ENCODE measurements at places on chromosomes 12 and 14.
A peak's percentile ranks its signal among the peaks of the same experiment; 100 is the strongest.

DNA sequence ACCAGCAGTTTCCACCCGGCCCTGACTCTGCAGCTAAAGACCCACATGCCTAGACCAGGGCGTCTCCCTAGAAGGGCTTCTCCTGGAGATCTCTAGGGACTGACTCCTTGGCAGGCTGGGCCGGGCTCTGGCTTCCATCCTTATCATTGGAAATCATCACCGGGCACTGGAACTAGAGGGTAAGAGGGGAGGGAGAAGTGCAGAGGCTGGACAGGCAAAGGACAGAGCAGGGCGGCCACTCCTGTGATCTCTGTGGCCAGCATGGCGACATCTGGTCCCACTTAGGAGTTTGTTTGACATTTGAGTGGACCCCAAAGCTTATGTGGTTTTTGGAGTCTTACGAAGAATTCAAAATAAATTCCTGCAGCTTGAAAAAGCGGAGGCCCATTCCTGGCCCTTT, 7.1 kb downstream of the LTBP2 start:
- DNase-seq: no peak

GRCh38 chr14:72609205-72609916, 284.5 kb downstream of the DPF3 start:
- DNase-seq: peak; percentile 16

- peak; percentile 70 for DNase-seq
Observed at GRCh38 chr12:45730348-45731189, 1.1 kb downstream of the ARID2 start.

GRCh38 chr14:78278464-78279250, 108.5 kb downstream of the NRXN3 start:
- DNase-seq: no peak

DNA sequence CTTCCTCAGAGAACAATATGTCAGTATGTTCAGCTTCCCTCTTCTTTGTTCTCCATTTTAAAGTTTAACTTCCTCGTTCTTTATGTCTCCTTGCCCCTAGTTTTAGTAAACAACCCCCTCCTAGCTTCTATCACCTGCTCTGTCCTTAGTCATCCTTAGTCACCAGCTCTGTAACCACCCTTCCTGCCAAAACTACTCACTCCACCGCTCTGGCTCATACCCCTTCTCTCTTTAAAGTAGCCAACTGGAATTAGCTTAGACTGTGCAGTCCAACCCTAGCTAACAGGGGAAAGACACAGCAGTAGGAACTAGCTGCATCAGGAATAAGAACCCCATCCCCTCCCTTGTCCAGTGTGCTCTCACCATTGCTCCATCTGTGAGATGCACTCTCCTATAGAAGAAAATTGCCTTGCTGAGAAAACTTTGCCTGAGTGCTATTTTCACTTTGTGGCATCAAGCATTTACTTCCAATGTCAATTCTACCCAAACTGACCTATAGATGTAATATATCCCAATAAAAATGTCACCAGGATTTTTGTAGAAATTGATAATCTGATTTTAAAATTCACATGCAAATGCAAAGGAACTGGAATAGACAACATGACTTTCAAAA, 603.2 kb downstream of the C12orf50 start:
- DNase-seq: no peak

DNA sequence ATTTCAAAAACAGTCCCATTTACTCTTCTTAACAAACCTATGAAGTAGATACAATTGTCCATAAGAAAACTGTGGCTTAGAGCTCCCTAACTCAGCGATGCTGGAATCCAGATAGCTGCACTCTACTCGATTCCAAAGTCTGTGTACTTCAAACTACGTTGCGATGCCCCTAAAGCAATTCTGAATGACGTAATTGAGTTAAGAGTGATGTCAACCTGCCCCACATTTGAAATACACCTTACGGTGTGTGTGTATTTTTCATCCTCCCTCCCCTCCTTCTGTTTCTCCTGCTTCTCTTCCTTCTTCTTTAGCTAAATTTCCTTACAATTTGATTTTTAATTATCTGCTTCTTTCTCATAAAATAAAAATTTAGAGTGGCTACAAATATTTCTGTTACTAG, 31.9 kb upstream of the RAP1B start:
- DNase-seq: no peak

DNA sequence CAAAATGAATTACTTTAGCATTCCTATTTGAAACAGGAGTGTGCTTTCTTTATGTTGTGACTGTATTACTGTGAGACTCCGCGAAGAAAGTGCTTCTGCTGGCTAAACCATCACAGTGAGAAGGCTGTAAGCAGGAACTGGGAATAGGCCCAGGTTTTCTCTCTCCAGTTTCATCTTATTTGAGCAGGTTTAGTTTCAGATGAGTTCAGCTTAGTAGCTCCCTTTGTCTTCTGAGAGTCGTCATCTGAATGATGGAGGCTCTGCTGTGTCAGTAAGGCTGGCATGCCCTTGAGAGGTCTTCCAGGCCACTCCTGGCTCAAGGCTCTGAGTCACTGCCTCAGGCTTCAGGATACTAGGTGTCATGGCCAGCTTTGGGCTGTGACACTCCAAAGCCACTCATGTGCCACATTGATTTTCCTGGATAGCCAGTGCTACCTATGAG, 205.6 kb upstream of the RGS6 start:
- DNase-seq: no peak

DNA sequence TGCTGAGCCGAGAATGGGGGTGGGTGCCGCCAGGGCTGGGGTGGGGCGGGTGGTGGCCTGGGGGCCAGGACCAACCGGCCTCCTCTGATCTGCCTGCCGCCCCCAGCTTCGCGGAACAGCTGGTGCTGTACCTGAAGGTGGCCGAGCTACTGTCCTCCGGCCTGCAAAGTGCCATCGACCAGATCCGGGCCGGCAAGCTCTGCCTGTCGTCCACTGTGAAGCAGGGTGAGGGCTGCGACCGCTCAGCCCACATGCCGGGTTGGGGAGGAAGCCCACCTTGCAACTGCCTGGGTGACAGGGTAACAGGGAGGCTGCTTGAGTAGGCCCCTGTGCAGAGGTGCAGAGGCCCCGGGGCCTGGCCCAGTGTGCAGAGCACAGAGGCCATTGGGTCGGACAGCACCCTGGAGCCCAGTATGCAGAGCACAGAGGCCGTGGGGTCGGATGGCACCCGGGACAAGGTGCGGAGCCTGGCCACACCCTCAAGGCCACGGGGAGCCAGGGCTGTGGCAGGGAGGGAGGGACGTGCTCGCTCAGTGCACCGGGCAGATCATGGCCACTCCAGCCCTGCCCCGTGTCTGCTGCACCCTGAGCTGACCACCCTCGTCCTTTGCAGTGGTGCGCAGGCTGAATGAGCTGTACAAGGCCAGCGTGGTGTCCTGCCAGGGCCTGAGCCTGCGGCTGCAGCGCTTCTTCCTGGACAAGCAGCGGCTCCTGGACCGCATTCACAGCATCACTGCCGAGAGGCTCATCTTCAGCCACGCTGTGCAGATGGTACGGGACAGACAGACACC, 9.5 kb upstream of the PUS1 start:
- DNase-seq: no peak

DNA sequence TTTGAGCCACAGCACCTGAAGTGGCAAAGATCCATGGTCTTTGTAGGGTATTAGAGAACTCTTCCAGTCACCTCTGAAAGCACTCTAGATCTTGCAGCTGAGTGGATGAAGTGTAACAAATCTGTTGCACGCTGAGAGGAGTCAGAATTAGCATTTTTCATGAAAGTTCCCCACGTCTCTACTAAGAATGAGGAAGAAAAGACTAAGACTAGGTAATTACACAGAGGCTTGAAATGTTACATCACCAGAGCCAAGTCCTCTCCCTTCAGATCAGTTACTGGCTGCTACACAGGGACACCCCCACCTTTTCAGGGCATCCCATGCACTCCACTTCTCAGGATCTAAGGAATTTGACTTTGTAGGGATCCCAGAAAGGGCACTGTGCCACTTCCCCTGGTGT, 98.6 kb upstream of the FKBP4 start:
- DNase-seq: no peak

- no peak for DNase-seq
Observed at GRCh38 chr12:20411345-20411744, 43.0 kb downstream of the PDE3A start.

DNA sequence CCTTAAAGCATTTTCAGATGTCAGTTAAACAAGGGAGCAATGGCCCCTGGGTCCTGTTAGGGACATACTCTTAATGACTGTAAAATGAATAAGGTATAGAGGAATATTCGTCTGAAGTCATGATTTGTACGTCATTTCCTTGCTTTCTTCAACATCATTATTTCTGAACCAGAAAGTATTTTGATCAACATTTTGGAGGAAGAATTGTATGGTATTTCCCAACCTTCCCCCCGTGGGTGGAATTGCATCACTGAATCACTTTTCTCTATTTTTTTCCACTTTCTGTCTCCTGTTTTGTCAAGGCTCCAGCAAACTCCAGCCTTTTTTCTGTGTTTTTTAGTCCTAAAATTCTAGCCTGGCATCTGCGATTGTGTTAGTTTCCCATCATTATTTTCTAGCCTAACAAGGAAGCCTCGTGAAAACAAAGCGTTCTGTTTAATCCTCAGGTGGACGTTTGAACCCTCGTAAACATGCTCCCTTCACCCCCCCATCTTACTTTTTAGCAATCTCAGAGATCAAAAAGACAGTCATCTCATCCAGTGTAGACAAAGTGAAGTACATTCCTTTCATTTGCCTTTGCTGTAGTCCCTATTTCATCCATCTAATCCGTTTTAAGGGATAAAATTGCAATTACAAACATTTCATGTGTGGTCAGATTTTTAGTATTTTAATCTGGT, 62.3 kb downstream of the ETV6 start:
- no peak for DNase-seq

- no peak for DNase-seq
Observed at GRCh38 chr14:99809360-99809759, 16.1 kb downstream of the EML1 start.

DNA sequence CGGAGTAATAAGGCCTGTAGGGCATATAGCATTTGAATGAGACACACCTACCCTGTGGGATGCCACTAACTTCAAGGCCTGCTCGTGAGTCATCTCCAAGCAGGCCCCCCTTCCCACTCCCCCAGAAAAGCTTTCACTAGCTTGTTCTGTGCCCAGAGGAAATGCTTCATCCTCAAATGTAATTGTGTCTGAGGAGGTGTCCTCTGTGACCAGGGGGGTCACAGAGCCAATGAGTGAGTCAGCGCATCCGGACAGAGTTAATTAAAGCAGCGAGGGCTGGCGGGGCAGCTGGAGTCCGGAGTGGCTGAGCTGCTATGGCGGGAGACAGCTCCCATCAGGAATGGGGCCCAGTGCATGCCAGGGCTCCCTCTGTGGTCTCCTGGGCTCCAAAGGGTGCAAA, 27.0 kb upstream of the ESRRB start:
- no peak for DNase-seq

- DNase-seq: no peak
Observed at GRCh38 chr14:104140213-104140462, 1.8 kb downstream of the KIF26A start.

DNA sequence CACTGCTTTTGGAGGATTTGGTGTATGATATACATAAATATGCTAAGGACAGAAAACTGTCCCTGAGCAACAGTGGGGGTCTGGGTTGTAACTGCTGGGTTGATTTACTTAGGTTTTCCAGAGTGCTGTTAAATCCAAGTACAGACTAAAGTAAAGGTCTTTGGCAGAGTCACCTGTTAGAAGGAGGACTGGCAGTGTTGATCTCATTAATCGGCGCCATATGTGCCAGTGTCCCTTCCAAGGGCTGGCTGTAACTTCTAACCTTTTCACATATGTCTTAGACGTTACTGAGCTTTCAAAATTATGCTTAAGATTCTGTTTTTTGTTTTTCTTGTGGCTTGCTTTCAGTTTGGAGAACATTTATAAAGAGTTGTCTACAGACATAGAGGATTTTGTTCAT, 5.1 kb downstream of the UNG start:
- DNase-seq: no peak

- no peak for DNase-seq
Observed at GRCh38 chr14:73234029-73234428, 3.3 kb upstream of the PAPLN start.

DNA sequence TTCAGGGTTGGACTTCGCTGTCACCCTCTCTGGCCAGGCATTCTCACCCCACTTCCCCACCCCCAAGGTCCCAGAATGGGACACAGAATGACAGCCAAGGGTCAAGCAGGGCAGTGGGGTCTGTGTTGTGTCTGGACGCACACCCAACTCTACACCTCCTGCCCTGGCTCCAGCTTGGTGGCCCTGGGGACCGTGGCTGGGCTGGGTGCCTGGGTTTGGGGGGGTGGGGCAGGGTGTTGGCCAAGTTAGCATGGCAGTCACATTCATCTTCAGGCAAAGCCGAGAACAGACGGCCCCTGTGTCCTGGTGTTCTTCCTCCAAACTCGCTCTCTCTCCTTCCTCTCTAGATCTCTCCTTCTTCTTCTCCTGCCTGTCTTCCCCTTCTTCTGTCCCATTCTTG, 5.6 kb downstream of the LRP1 start:
- DNase-seq: no peak

GRCh38 chr12:100138803-100139098, 3.9 kb downstream of the BLTP3B start:
- DNase-seq: no peak

GRCh38 chr14:73359445-73359844, 98.9 kb downstream of the NUMB start:
- DNase-seq: no peak

DNA sequence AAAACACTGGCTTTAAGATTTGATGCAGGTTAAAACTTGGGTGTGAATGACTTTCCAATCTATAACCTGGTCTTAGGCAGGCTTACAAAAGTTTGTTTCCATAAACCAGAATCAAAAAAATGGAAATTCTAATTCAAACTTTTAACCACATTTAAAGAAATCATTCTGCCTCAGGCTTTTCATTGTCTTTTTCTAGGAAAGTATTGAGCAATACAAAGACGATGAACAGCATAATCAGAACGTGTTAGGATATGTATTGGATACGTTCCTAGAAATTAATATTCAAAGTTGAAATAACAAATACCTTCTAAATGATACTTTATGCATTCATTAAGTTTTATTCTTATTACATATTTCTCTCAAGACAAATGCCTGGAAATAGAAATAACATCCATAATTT, 172.9 kb downstream of the CEP128 start:
- no peak for DNase-seq

DNA sequence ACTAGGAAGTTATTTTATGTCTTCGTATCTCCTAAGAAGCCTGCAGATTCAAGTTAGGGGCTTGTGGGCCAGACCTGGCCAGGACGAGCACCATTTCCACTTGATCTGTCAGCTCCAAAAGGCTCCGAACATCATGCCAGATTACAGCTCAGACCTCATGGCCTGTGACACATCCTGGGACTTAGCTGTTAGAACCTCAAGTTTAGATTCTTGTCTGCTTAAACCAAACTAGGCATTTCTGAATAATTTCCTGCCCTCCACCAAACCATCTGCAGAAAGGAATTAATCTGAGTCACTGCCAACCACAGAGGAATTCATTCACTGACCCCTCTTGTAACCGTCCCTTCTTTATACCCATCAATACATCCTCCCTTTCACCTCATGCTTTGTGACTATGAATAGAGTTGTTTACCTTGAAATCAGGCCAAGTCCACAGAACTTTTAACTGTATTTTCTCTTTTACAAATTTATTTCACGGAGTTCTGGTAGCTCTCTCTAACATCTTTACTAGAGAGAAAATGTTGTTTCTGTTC, 120.3 kb downstream of the FBXL14 start:
- peak; percentile 41 for DNase-seq

Data from stimulated activated CD8-positive, alpha-beta memory T cell treated with anti-CD3 and anti-CD28 coated beads, Interleukin-4, amount 100 ng/mL, for 48 hours (primary cell).